ENCODE measurements at places on chromosomes 1 and 21.

- DNase-seq, result no peak
These were observed 3.9 kb downstream of the TXNIP start for GRCh38 chr1:145992502-145992936.

- no peak for DNase-seq
These were observed 721.3 kb upstream of the NCAM2 start for GRCh38 chr21:20276954-20277353.

DNA sequence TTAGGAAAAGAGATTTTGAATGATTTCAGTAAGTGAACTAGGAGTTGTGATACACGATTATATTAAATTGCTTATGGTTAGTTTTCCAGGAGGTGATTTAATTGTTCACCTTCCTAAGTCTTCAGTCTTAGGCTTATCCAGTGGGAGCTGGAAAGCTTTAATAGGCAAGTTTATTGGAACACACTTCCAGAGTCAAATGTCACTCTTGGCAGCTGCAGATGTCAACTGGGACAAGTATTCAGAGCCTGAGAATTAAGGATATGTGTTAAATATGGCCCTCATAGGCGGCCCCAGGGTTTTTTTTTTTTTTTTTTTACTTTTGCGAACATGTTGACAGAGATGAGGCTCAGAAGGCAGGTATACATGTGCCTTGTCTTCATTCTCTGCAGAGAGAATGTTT is 29.2 kb downstream of the UCK2 start:
- no peak for DNase-seq

- peak; percentile 38 for DNase-seq
These were observed 32.1 kb downstream of the CD244 start for GRCh38 chr1:160830321-160831153.

DNA sequence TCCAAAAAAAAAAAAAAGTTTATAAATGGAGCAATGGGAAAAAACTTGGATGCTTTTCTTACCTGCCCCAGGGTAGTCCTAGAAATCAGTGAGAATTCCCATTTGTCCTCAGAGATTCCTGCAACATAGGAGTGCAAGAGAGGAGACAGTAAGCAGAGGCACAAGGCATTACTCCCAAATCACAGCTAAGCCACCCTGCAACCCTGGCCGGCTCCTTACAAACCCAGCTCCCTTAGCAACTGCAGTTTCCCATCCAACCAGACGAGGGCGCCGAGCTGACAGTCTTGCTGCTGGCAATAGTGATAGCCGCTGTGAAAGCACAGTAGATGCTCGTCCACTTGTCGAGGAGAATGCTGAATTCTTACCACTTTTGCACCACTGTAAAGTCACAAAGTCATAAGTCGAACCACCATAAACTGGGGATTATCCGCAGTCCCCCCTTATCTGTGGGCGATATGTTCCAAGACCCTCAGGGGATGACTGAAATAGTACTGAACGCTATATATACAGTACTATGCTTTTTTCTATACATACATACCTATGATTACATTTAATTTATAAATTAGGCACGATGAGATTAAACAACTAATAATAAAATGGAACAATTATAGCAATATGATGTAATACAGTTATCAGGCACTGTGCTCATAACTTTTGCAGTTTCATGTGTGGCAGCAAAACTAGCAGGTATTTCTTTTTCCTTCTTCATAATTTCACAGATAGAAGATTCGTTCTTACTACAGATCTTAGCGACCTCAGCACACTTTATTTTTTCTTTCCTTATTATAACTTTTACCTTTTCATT is 6.0 kb upstream of the PITHD1 start:
- peak; percentile 73 for DNase-seq

DNA sequence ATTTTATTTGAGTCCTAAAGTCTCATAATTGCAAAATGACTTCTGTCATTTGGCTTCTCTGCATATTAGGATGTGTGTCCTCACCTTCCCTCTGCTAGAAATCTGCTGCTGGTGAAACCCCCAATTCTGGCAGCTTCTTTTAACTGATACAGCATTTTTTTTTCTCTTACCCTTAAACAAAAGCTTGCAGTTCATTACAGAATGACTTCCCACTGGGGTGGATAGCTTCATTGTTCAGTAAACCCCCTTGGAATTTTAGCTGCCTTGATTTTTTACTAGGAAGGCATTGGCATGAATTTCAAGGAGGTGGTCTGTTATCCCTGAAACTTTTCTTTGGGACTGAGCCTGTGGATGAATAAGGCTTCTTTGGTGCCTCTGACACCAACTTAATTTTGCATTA is 16.8 kb downstream of the TSEN15 start:
- no peak for DNase-seq

DNA sequence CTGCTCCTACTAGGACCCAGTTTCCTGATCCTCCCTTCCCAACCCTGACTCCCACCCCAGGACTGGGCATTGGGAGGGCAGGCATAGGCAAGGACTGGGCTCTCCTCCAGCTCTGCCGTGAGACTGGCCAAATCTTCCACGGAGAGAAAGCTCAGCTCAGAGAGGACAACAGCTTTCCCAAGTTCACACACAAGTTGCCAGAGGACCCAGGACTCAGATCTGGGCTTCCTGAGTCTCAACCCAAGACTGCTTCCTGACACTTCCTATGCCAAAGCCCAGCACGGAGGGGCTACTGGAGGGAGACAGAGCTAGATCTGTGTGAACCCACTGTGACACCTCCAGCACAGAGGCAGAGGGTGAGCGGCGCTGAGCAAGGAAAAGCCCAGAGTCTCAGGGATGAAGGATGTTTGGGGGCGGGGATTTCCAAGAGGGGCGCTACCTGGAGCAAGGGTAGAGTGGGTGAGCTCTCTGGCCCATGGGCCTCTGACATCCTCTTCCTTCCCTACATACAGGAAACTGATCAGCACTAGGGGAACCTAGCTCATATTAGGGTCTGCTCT is 7.1 kb downstream of the PDZK1IP1 start:
- DNase-seq, result no peak

DNA sequence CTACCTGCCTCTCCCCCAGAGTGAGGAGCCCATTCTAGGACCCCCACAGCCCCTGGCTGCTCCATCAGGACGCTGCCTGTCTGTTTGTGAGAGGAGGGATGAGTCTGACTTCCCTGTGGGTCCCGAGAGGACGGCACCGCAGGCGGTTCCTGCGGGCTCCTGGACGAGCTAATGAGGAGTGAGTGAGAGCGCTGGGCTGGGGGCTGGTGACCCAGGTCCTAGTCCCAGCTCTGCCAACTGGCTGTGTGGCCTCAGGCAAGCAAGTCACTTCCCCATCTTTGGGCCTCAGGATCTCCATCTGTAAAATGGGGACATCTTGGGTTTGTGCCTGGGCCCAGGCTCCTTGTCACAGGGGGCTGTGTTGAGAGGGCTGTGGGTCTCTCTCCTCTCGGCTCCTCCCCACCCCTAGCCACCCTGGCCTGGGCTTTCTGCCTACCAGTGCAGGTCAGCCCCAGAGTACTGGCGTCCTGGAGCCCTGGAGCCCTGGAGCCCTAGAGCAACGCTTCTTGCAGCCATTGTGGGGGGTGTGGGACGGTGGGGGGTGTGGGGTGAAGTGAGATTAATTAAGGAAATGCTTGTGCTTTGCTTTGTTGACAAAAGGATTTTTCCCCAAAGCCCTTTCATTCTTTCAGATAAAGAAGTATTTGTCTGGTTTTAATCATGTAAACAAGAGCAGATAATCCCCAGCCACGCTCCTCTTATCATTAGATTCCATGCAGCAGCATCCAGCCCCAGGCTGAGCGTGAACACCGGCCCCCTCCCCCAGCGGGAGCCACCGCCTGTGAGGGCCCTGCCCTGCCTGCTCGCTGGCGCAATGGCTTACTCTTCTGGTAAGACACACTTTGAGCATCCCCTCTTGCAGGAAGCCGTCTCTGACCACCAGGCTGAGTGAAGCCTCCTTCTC is 26.8 kb downstream of the SLC1A7 start:
- DNase-seq, result peak; percentile 72

GRCh38 chr1:8284127-8284526 is 33.8 kb upstream of the SLC45A1 start:
- peak; percentile 67 for DNase-seq

- no peak for DNase-seq
These were observed 53.2 kb upstream of the PARP1 start for GRCh38 chr1:226461087-226461486.

DNA sequence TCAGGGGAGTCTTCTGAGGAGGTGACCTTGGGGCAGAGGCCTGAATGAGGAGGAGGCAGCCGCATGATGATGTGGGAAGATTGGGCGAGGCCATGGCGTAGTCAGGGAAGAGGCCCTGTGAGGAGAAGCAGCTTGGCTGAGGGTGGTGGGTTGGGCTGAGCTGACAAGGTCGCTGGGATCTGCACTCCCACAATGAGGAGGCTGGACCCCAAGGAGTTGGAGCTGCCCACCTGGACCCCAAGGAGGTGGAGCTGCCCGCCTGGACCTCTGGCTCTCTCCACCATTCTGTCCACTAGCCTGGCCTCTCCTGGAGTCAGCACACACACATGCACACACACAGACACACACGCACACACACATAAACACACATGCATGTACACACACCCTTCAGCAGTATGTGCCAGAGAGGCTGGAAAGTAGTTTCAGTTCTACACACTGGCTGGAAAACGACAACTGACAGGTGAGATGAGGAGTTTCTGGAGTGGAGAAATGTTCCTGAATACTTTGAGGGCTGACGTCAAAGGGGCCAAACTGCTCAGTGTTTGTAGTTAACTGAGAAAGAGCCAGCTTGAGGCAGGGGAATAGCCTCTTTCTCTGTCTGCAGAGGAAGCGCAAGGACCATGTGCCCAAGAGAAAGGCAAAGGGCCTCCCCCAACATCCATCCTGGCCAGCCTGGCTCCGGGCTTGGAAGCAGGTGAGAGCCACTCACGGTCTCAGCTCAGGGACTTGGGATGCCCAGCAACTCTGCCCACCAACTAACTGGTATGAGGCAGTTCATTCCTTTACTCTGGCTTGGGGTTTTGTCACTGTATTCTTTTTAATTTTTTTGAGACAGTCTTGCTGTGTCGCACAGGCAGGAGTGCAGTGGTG is 7.1 kb downstream of the SMPDL3B start:
- no peak for DNase-seq

DNA sequence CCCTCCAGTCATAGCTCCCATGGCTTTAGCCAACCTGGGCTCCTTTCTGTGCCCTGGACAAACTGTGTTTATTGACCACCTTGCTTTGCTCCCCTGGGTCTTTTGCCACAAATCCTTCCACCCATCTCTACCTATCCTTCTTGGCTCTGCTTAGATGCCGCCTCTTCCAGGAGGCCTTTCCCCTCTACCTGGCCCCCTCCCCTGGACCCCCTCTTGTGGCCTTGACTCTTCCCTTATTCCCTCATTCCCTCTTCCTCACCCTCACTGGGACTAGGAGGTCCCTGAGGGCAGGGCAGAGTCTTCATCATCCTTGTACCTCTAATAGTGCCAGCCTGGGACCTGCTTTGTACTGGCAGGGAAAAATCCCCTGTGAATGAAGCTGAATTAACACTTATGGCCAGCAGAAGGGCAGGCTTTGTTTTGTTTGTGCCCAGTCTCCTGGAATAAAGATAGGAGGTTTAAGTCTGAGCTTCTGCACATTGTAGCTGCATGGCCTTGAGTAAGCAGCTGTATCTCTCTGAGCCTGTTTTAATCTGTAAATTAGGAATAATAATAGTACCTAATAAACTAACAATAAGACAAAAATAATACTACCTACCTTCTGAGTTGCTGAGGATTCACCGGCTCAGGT is 13.7 kb downstream of the PTPRU start:
- DNase-seq, result no peak

DNA sequence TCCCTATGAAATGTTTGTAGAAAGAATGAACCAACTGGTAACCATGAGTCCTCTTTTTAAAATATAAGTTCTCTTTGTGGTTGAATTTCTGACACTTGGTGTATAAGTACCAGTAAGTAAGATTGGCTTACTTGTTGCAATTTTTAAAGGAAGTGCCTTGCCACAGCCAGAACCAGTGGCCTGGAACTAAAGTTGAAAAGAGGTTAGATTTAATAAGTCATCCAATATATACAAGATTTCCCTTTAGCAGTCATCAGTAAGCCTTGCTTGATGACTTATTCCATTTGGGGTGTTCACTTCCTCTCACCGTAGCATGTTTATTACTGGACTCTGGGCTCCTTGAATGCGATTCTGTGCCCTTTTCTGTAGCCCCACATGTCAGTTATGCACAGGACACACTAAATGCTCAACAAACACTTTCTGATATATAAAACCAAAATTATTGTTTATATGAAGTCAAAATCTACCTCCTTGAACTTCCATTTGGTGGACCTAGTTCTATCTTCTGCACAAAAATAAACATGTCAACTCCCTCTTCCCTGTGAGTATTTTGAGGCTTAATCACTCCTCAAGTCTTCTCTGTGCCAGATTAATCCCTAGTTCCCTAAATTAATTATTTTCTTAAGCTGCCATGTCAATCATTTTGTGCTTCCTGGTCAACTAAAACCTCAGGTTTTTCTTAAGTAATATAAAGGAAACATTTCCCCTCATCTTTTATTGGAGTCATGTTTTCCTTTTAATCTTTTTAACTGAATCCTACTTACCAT is 218.1 kb downstream of the ST6GALNAC3 start:
- DNase-seq, result no peak

GRCh38 chr21:17393413-17393812 is 119.4 kb upstream of the CXADR start:
- no peak for DNase-seq

GRCh38 chr1:36782785-36783184 is 251.5 kb downstream of the GRIK3 start:
- DNase-seq, result no peak

GRCh38 chr1:20371883-20372282 is 81.2 kb downstream of the VWA5B1 start:
- no peak for DNase-seq

- no peak for DNase-seq
These were observed 104.5 kb downstream of the PTBP2 start for GRCh38 chr1:96825950-96826576.

- no peak for DNase-seq
These were observed 736 bp upstream of the ZMPSTE24 start for GRCh38 chr1:40257313-40257687.
